ENCODE measurements at places on chromosomes 12 and 14.

- peak; percentile 34 for DNase-seq
- H3K27me3 ChIP-seq, result peaks cover 10% of the 10 kb centered on the region
- no peak within 1 kb of the TSS for H3K27ac ChIP-seq
- H3K36me3 ChIP-seq, result no peaks in the 10 kb centered on the region
Measured at GRCh38 chr12:100356644-100357223, at the start of gene SLC17A8. SLC17A8 (plus strand) TSS chr12:100357074; CDS start chr12:100357392, 318 bp downstream.

DNA sequence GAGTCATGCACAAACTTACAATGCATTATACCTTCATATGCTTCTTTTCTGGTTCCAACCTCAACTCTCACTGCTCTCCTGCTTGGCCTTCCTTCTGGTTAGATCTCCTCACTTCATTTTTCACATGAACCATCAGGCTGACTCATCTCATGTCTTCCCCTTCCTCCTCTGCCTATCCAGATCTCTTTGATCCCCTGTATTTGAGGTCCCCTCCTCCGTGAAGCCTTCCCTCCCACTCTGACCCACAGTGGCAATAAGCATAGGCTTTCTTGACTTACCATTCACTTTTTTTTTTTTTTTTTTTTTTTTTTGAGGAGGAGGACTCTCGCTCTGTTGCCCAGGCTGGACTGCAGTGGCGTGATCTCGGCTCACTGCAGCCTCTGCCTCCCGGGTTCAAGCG, 14.7 kb upstream of the ASIC1 start:
- H3K4me1 ChIP-seq, result no peaks in the 10 kb centered on the region
- H3K36me3 ChIP-seq, result no peaks in the 10 kb centered on the region
- H3K27ac ChIP-seq, result no peak overlapping the region
- no peaks in the 10 kb centered on the region for H3K27me3 ChIP-seq

DNA sequence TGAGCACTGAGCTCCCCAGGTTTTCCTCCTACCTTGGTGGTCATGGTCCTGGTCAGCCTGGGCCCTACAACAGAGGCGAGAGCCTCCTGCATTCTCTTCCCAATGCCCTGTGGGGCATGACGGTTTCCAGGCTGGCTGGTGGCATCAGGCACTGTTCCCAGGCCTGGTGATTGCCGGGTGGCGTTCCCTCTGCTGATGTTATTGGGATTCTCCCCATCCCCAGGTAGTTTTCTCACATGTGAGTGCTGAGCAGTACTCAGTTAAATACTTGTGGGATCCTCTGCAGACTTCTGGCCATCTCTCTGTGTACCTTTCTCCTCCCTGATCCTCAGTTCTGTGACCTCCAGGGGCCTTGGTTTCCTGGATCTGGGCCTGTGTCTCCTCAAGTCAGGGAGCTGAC, 15.8 kb downstream of the C1R start:
- peaks cover 9% of the 10 kb centered on the region for H3K27me3 ChIP-seq
- no peak for DNase-seq
- no peaks in the 10 kb centered on the region for H3K36me3 ChIP-seq
- H3K27ac ChIP-seq, result no peak overlapping the region
- H3K4me1 ChIP-seq, result no peaks in the 10 kb centered on the region

DNA sequence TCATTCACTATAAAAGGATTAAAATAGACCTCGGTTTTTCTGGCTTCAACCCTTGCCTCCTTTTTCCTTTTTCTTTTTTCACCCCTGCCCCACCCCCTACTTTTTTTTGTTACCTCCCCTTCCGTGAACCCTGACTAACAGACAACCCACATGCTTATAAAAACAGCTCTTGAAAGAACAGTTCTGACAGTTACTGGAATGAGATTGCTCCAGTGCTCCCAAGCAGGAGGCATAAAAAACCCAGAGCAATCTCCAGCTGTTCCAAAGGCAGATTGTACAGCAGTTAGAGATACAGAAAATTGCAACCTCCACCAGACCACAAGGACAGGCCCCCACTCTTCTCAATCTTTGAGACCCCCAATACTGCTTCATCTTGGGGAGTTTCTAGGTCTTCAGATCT, 29.9 kb upstream of the TMEM260 start:
- peaks cover 51% of the 10 kb centered on the region for H3K27me3 ChIP-seq
- no peak overlapping the region for H3K27ac ChIP-seq
- no peaks in the 10 kb centered on the region for H3K36me3 ChIP-seq
- no peak for DNase-seq

DNA sequence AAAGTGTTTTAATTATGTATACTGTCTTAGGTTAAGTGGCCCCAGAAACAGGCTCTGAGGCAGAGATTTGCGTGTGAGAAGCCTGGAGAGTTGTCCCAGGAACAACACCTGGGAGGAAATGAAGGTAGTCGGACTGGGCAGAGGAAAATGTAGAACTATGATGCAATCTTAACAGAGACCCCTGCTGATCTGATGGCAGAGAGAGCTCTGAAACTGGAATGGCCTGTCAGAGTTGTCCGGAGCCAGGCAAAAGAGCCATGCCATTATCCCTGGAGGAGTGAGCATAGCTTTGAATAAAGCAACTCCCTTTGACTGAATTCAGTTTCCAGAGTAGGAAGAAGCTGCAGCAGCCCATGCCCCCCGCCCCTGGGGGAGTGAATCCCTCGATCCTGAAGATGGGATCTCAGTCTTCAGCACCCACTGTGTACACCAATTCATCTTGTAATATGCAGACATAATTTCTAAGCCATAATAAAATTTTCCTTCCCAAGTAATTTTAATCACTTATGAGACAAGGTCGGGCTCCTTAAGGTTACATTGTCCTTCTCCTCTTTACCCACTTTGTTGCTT, 264.8 kb downstream of the PDZRN4 start:
- H3K27ac ChIP-seq, result no peak overlapping the region
- no peaks in the 10 kb centered on the region for H3K4me1 ChIP-seq
- no peak overlapping the region for H3K4me3 ChIP-seq
- no peak for DNase-seq
- no peaks in the 10 kb centered on the region for H3K27me3 ChIP-seq

- no peak for DNase-seq
- H3K27me3 ChIP-seq, result no peaks in the 10 kb centered on the region
- no peaks in the 10 kb centered on the region for H3K4me1 ChIP-seq
- no peak overlapping the region for H3K27ac ChIP-seq
- H3K4me3 ChIP-seq, result no peak overlapping the region
Measured at GRCh38 chr12:78835493-78835892, 29.1 kb upstream of the SYT1 start.

DNA sequence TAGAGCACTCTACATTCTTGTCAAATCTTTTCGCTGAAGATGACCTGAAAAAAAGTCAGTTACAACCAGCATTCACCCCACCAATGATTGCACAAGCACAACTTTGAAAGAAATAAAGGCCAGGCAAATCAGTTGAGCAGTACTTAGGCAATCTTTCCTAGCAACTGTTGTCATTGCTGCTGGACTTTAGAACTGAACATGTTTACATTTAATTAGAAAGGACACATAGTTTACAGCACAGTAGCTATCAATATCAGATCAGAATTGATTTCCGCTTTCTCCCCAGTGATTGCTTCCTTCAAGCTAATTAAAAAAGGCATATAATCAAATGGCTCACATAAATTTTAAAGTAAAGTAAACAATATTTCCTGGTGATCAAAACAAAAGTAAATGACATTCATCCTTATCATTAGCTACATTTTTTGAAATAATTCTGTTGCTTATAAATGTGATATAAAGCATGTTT, 128.4 kb downstream of the FOXA1 start:
- H3K36me3 ChIP-seq, result no peaks in the 10 kb centered on the region
- no peak overlapping the region for H3K27ac ChIP-seq
- DNase-seq, result no peak
- no peaks in the 10 kb centered on the region for H3K27me3 ChIP-seq
- H3K4me3 ChIP-seq, result no peak overlapping the region

GRCh38 chr14:73393375-73393774, 65.0 kb downstream of the NUMB start:
- no peak for DNase-seq
- no peak overlapping the region for H3K27ac ChIP-seq
- H3K27me3 ChIP-seq, result no peaks in the 10 kb centered on the region
- no peaks in the 10 kb centered on the region for H3K36me3 ChIP-seq

DNA sequence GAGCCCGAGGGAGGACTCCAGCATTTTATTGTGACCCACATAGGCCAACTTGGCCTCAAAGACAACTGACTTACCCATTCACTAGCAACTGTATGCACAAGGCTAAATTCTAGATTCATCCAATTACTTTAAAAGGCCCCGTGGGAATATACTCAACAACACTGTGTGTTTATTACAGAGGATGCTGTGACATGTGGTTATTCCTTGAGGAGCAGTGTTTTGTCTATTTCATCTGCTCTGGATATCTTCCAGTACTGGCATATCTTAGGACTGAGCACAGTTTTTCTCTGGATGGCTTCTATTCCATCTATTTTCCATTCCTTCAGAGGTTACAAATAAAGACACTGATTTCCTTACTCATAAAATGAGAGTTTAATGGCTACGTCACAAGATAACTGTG, 87.2 kb upstream of the KRAS start:
- H3K27ac ChIP-seq, result no peak overlapping the region
- H3K4me3 ChIP-seq, result no peak overlapping the region
- H3K27me3 ChIP-seq, result no peaks in the 10 kb centered on the region
- DNase-seq, result no peak
- H3K4me1 ChIP-seq, result no peaks in the 10 kb centered on the region

GRCh38 chr12:88144546-88145468, 2.7 kb downstream of the TMTC3 start:
- DNase-seq, result no peak
- H3K4me1 ChIP-seq, result peaks cover 8% of the 10 kb centered on the region
- no peak overlapping the region for H3K4me3 ChIP-seq
- peaks cover 22% of the 10 kb centered on the region for H3K36me3 ChIP-seq
- H3K27me3 ChIP-seq, result no peaks in the 10 kb centered on the region

GRCh38 chr14:32414808-32415255, 85.7 kb downstream of the AKAP6 start:
- H3K4me3 ChIP-seq, result no peak overlapping the region
- no peaks in the 10 kb centered on the region for H3K27me3 ChIP-seq
- H3K27ac ChIP-seq, result peak overlapping the region; percentile 98
- H3K36me3 ChIP-seq, result no peaks in the 10 kb centered on the region

DNA sequence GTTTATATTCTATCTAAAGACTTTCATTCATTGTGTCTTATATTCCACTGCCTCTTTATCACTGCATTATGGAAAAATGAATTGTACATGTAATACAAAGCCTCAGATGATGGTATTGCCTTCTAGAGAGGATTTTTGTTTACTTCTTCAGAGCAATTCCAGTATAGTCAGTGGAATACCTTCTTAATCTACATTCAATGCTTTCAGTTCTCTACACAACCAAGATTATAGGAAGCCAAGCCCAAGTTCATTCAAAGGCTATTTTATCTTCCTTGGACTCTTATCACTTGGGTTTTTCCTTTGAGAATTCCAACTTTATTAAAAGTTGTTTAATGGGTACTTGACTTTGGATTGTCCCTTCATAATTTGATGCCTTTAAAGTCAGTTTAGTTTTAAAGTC, 1971.0 kb upstream of the FLRT2 start:
- H3K4me3 ChIP-seq, result no peak overlapping the region
- H3K27ac ChIP-seq, result no peak overlapping the region
- H3K27me3 ChIP-seq, result no peaks in the 10 kb centered on the region

DNA sequence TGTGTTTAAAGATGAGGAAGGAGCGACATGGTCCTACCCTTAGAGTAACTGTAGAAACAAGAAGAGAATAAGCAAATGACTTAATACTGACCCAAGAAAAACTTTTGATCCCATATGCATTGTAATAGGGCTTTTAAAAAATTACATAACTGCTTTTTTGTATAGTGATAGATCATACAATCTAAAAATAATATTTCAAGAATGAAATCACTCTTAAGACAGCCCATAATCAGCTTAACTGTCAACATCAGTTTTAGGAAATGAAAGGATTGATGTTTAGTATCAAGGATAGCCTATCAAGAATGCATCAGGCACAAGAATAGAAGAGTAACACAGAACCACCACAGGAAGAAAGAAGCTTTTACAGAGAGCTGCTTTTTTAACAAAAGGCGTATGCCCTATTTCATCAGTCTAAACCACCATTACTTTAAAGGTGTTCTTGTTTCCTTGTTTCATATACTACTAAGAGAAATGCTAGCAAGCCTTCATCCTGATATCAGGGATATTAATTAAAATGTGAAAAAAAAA, 64.5 kb downstream of the MARK3 start:
- DNase-seq, result no peak
- peaks cover 14% of the 10 kb centered on the region for H3K36me3 ChIP-seq
- H3K27ac ChIP-seq, result peak overlapping the region; percentile 9
- no peak overlapping the region for H3K4me3 ChIP-seq
- no peaks in the 10 kb centered on the region for H3K27me3 ChIP-seq

- H3K4me3 ChIP-seq, result no peak overlapping the region
- no peaks in the 10 kb centered on the region for H3K36me3 ChIP-seq
- no peaks in the 10 kb centered on the region for H3K4me1 ChIP-seq
- no peaks in the 10 kb centered on the region for H3K27me3 ChIP-seq
- no peak overlapping the region for H3K27ac ChIP-seq
Measured at GRCh38 chr14:62709773-62710172, 335.5 kb downstream of the KCNH5 start.

Data from SK-N-SH (cell line).